ENCODE measurements at places on chromosomes 12 and 14.
A peak's percentile ranks its signal among the peaks of the same experiment; 100 is the strongest.

DNA sequence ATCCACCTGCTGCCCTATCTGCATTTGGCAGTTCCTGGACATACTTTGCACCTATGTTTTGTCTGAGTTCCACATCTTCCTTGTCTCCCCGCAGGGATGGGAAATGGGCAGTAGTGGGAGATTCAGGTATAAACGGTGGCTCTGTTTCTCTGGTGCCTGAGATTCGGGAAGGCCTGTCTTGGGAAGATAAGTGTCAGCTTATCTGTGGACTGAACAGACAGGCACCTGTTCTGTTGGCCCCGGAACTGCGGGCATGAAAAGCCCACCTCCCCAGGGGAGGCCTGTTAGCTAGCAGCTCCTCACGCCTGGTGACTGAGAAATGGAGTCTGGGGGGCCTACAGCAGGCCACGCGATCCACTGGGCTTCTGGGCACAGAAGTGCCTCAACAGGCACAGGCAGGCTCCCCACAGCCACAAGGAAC, 5.8 kb downstream of the PHB2 start:
- no peak for DNase-seq

DNA sequence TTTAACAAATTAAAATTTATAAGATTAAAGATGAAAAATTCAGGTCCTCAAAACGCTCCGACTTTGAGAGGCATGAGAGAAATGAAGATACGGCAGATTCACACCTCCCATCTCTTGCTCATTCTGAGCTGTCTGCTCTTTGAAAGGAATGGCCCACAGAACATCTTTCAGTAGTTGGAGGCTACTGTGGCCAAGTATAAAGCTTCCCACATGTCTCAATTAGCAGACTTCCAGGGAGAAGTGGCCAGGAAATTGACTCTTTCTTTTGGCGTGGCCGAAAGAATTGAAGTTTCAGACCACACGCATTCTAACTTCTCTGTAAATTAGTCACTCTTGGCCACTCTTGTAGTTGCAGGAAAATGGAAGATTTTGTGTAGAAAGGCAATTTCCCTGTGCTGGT, 129.2 kb downstream of the DIP2B start:
- peak; percentile 48 for DNase-seq

DNA sequence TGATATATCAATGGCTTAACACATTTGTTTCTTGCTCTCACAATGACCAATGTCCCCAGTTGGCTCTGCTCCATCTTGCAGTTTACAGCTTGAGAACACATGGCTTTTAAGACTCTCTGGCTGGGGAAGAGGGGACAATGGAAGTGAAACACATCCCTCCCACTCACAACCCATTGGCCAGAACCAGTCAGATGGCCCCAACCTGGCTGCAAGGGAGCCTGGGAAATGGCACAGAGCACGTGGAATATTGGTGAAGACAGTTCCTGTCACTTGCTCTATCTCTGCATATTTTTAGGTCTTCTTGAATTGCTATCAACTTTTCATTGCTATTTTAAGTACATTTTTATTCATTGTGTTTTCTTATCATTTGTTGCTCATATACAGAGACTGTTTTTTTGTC, 345.4 kb downstream of the MED13L start:
- no peak for DNase-seq

GRCh38 chr12:48451372-48451771, 21.0 kb upstream of the ANP32D start:
- no peak for DNase-seq

DNA sequence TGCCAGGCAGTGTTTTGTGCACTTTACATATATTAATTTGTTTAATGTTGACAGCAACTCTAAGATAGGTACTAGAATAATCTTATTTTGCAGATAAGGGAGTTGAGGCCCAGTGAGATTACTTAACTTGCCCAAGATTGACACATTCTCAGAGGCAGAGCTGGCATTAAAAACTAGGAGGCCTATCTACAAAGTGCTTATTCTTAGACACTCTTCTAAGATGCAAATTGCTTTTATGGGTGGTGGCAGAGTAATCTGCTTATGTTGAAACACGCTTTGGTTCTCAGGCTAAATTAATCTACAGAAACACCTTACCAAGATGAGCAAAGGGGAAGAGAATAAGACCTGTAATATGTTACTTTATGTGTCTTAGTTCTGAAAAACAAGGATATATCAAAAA, 7.2 kb downstream of the MGP start:
- no peak for DNase-seq

DNA sequence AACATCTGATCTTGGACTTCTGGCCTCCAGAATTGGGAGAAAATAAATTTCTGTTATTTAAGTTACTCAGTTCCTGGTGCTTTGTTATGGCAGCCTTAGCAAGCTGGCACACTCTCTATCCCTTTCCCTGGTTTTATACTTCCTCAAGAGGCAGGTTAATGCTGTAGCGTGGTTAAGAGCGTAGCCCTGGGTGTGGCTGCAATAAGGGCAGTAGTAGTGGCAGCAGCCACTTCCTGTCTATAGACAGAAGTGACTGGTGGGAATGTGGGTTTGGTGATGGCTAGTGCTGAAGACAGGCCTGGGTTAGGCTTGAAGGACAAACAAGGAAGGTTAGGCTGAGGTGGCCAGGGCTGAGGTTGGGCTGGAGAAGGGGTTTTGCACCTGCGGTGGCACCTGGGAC, 3.6 kb upstream of the LGALS3 start:
- no peak for DNase-seq

DNA sequence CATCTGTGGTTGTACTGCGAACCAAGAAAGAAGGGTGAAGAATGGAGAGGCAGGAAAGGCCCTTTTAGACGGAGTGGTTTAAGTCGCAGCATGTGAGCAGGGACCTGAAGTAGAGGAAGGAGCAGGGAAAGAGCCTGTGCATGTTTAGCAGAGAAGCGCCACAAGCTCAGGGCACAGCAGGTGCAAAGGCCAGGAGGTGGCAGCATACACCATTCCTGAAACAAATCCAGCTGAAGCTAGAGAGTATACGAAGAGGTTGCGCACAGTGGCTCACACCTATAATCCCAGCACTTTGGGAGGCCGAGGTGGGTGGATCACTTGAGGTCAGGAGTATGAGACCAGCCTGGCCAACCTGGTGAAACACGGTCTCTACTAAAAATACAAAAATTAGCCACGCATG, 49.9 kb downstream of the HELB start:
- DNase-seq: peak; percentile 12

GRCh38 chr12:94427501-94428381, 31.9 kb downstream of the CEP83 start:
- DNase-seq: peak; percentile 66

DNA sequence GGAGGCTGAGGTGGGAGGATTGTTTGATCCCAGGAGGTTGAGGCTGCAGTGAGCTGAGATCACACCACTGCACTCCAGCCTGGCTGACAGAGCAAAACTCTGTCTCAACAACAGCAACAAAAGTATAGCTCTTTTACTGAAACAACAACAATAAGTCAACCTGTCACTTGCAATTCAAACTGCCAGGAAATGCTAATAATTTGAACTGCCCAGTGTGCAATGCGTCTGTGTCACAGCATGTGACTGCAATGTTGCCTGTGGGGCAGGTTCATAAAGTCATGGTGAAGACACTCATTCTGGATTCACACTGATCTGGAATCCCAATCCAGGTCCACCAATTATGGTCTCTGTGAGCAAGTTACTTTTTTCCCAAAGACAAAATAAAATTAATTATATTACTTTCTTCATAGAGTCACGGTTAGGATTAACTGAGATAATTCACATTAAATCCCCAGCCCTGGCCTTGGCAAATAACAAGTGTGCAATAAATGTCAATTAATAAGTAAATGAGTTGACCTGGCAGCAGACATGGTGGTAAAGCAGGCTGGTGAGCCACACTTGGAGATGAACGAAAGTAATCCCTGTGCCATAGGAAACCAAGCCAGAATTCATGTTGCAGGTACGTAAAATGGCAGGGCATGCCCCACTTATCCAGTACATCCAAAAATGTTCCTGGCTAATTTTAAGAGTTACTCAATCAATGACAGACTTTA, 89.1 kb upstream of the CPSF6 start:
- DNase-seq: no peak

Measured in EL (cell line).